CD8-positive, alpha-beta memory T cell (primary cell): ENCODE measurements at places on chromosomes 5 and 9. TPM values are rescaled to one million over a fixed set of nuclear protein-coding genes. Genes with fewer than 3 reads are reported as not detected.

TICAM2 gene
- 0.72 TPM for total RNA-seq

SYNPO gene
- not detected for total RNA-seq

OR2S2 gene
- total RNA-seq, result not detected

DNA sequence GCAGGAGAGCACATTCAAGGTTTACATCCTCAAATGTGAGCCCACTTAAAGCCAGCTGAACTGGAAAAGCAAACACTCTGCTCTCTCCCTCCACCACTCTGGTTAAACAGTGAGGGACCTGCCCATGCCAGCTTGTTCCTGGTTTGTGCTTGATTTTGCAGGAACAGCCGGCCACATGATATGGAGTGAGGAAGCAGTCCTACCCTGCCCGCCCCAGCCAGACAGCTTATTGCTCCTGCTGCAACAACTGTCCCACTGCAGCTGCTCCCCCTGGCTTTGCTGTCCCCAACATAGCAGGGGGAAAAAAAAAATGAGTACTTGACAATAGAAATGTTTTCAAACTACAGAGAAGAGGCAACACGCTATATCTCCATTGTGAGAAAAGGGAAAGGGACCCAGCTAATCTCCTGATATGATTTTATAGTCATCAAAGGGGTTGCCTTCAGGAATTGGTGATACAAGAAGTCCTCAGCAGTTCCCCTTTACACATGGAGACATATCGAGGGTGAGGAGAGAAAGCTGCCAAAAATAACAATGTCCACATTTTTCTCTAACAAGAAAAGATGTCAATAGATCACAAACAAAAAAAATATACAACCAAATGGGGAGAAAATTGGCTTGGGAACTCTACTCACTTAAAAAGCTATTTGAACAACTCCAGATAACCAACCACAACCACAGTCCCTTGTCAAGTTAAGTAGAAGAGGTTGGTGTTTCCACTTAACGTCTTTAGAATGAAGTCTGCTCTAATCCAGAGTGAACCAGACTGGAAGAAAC lies 4.6 kb downstream of the MYO10 start:
- peaks cover 8% of the 10 kb centered on the region for H3K27me3 ChIP-seq
- H3K4me1 ChIP-seq, result no peaks in the 10 kb centered on the region
- H3K27ac ChIP-seq, result no peak overlapping the region
- H3K36me3 ChIP-seq, result no peaks in the 10 kb centered on the region
- no peak for DNase-seq

ORM2 gene
- total RNA-seq, result not detected

- H3K36me3 ChIP-seq, result no peaks in the 10 kb centered on the region
- H3K4me3 ChIP-seq, result no peak overlapping the region
- no peak for DNase-seq
- no peak overlapping the region for H3K27ac ChIP-seq
These were observed 64.7 kb downstream of the FGF1 start for GRCh38 chr5:142621227-142621626.

PCDH1 gene
- not detected for total RNA-seq

C7 gene
- total RNA-seq, result not detected
